CD8-positive, alpha-beta T cell (primary cell): ENCODE measurements at places on chromosomes 4 and X.
A peak's percentile ranks its signal among the peaks of the same experiment; 100 is the strongest.

DNA sequence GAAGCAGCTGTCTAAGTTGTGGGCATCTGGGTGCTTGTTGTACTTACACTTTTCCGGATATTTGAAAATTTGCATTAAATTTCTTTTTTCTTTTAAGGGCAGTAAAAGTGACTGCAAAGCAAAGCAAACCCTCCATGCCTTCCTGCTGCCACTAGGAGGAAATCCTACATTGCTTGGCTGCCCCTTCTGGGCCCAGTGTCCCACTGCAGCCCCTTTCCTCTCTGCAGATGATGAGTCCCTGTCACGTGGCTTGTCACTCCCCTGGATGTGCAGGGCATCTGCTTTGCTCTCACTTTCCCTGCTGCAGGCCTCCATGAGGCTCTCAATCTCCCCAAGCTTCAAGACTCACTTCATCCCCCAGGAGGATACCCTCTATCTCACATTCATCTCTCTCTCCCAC is 12.7 kb downstream of the TSR2 start:
- DNase-seq, result no peak

- no peak for DNase-seq
Observed at GRCh38 chr4:126051689-126052424, 737.1 kb downstream of the FAT4 start.

- DNase-seq, result no peak
Observed at GRCh38 chrX:21132686-21133393, 241.4 kb upstream of the CNKSR2 start.

DNA sequence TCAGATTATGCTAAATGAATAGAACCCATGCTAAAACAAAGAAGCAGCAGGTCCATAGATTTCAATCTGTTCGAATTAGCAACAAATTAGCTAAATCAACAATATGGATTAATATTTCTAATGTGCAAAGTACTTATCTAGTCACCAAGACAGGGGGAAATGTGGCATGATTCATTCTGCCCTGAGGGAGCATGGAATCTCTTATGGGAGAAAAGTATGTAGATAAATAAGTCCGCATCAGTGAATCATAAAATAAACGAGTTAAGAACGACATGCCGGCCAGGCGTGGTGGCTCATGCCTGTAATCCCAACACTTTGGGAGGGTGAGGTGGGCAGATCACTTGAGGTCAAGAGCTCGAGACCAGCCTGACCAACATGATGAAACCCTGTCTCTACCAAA is 102.1 kb downstream of the ANOS1 start:
- DNase-seq, result no peak

DNA sequence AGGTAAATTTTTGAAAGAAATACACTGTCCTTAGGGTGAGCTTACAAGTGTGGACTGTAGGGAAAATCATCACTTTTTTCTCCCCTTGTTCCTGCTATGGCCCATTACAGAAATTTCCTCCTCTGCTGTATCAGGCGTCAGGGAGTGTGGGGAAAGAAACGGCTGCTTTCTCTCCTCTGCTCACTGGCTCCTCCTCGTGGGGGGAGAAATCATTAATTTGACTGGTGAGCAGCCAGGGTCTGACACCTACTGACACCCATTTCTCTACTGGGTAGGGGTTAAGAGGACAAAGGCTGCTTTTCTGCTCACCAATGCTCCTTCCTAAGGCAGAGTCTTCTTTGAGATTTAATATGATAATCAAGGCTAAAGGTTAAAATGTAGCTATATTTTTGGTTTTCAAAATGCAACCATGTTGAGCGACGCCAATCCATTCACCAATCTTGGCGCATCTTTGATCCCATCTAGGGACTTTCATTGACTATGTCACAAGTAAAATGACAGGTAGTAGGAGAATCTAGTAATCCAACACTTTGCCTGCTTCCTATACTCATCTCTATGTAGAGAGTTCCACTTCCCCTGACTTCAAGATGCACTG is 25.1 kb downstream of the SETD7 start:
- peak; percentile 74 for DNase-seq

DNA sequence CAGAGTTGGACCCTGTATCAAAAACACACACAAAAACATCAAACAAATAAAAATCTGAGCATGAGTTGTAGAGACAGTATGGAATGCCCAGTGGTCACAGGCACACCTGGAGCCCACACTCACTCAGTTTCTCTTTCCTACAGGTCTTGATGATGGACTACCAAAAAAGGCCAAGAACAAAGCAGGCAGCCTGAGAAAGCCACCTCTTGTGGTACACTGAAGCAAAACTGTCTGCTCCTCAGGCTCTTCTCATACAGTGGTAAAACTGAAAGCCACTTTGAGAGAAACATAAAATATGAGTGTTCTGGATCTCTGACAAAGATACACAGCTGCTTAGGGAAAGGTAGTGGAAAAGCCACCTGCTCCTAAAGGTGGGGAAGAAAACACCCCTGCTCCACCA is 1206.9 kb downstream of the FSTL5 start:
- DNase-seq, result no peak

GRCh38 chr4:5371415-5372190 is 320.3 kb downstream of the STK32B start:
- no peak for DNase-seq

- DNase-seq, result no peak
Observed at GRCh38 chrX:140190441-140191108, 225.3 kb upstream of the CXorf66 start.

DNA sequence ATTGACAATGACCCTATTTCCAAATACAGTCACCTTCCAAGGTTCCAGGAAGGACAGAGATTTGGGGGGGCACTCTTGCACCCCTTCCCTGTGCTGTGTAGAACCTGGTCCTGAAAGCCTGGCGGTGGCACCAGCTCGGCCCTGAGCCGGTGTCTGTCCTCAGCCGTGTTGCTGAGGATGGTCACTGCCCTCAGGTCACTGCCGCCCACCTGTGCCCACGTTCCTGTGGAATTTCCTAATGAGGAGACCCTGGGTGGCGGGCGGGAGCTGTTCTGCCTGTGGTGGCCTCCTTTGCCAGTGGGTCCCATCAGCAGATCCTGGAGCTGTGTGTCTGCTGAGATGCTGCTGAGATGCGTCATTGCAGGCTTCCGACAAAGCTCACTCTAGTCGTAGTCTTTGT is 32.9 kb downstream of the NELFA start:
- DNase-seq, result no peak

DNA sequence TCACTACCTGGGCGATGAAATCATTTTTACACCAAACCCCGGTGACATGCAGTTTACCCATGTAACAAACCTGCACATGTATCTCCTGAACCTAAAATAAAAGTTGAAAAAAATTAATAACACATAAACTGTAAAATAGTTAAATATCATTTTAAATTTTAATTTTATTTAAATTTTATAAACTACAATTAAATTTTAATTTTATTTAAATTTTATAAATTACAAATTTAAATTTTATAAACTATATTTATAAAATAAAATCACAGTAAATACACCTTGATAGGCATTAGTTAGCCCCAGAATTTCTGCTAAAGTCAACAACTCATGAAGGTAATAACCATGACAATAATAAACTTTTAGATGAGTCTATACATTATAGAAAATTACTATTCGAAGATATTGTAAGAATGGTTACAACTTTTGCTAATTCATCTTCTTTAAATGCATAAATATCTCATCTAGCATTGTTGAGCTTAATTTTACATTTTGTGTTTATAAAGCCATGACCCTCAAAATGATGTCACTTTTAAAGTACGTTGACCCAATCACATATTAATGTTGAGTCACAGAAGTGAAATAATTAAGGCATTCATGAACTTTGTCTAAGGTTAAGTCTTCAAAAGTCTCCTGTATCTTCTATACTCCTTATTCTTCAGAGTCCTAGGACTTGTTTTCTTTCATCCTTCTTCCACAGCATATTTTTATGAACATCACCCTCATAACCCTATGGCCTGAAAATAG is 755.8 kb upstream of the LCORL start:
- DNase-seq, result no peak

DNA sequence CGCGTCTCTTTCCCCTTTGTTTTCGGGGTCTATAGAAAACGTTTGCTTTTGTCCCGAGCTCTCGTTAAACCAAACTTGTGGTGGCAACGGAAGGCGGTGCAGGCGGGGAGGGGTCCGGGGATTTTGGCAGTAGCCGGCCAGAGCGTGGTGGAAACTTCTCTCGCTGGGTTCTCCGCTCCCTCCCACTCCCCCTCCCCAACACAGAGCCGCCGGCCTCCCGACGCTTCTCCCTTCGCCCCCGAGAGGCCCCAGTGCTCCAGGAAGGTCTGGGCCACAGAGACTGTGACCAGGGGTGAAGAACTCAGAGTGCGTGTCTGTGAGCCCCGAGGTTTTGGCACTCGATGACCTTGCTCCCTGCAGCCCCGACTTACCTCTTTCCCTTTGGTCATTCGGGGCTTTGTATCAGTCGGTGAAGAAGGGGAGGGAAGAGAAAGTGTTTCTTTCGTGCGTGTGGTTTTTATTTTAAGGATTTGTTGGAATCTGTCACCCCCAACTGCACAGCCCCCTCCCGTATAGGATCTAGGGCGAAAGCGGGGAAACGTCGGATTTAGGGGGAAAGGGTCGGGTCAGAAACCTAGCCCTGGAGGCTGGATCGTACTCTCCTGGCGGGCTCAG is 9.0 kb upstream of the BCOR start:
- DNase-seq, result no peak

GRCh38 chr4:78601013-78601412 is 49.4 kb downstream of the ANXA3 start:
- DNase-seq, result no peak

DNA sequence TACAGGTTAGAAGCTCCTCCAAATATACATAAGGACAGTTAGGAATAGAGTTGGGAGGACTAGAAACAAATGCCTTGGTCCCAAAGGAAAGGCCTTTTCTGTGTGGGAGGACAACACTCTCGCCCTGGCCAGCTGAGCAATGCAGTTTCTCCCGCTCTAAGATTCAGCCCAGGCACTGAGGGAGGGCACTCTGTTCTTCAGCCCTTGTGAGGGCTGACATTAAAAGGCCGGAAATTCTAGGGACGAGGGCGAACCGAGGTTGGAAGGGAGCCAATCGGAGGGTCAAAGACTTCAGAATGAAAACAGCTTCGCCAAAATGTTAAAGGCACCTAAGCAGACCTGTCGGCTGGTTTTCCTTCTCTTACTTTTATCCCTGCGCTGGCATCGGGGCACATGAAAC is 2.9 kb upstream of the PTCHD1 start:
- no peak for DNase-seq

- no peak for DNase-seq
Observed at GRCh38 chr4:25654031-25654970, 1.4 kb upstream of the SLC34A2 start.

- DNase-seq, result no peak
Observed at GRCh38 chr4:88866862-88867550, 169.4 kb upstream of the NAP1L5 start.

- no peak for DNase-seq
Observed at GRCh38 chr4:33073811-33074210, 2353.6 kb downstream of the PCDH7 start.

DNA sequence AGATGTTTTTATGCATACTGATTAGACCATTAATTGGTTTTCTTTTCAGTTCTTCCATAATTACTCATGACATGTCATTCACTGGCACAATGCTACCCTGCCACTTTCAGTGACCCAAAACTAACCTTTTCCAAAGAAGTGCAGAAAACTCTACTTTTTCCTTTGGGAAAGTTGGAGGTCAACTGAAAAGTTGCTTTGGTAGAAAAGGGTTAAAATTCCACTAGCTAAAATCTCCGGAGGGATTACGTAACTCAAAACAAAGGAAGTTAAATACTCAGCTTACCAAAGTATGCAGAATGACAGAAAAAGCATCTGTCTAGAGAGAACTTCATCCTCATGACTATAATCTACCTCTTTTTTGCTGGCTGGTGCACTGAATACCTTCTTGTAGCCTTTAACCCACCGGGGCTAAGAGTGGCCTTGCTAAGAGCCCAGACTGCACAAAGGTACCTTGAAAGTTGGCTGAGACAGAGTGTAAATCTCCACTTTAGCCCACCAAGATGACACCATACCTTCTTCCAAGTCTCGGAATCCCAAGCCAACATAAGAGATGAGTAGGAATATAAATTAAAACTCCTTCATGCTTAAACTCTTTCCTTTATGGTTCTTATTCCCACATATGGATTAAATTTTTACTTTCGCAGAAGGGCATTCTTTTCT is 1099.5 kb upstream of the INTU start:
- no peak for DNase-seq

DNA sequence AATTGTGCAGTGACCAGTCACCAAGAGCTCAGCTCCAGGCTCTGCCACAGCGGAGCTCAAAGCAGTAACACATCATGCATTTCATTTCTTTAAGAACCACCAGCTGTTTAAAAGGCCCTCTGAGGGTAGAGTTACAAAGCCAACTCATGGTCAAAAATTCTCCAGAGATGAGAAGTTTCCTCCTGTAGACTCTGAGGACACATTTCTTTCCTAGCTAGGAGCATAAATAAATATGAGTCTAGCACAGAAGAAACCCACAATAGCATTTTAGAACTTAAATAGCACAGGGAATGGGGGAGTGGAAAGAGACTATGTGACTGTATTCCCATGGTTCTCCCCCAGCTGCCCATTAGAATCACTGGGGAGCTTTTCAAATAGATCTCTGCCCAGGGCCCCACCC is 6.5 kb upstream of the CRMP1 start:
- no peak for DNase-seq

- no peak for DNase-seq
Observed at GRCh38 chr4:5709207-5709575, 832 bp upstream of the EVC2 start.

DNA sequence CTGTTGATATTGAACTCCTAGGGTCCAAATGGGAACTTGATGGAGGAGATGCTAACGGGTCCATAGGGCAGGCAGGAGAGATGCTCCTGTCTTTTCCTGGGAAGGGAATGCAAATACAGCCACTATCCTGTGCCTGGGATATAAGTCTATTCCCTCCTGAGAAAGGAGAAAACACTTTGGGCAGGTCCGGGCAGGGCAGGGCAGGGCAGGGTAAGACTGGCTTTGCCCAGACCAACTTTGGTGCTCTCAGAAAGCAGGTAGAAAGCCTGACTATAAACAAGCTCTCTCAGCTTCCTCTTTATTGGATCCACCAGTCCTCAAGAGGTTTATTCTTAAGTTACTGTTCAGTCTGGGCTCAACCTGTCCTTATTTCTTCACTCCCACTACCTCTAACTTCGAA is 232.3 kb downstream of the PTTG2 start:
- no peak for DNase-seq

GRCh38 chr4:32349026-32349425 is 1628.9 kb downstream of the PCDH7 start:
- DNase-seq, result no peak

DNA sequence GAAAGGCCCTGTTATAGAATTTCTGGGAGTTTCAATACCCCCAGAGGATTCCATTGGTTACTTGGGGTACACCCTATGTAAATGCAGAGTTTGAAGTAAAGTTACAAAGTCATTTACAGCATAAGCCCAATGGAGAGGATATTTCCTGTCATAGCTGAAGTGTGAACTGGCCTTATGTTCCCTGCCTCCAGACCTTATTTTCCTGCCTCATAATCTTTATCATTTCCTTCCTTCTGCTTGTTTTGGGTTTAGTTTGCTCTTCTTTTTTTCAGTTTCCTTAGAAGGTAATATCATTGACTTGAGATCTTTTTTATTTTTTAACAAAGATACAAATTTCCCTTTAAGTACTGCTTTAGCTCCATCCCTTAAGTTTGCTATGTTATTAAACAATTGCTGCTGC is 85.4 kb downstream of the PPEF1 start:
- DNase-seq, result no peak

- DNase-seq, result no peak
Observed at GRCh38 chr4:9940041-9940440, 81.3 kb downstream of the SLC2A9 start.

- no peak for DNase-seq
Observed at GRCh38 chrX:3026074-3026815, 15.0 kb upstream of the ARSF start.
